ENCODE measurements at places on chromosomes 11 and 22.
A peak's percentile ranks its signal among the peaks of the same experiment; 100 is the strongest.

- peaks cover 4% of the 10 kb centered on the region for H3K27me3 ChIP-seq
- H3K4me3 ChIP-seq, result no peak overlapping the region
- no peaks in the 10 kb centered on the region for H3K4me1 ChIP-seq
- H3K36me3 ChIP-seq, result no peaks in the 10 kb centered on the region
- no peak for DNase-seq
Observed at GRCh38 chr11:123221096-123221561, 26.1 kb upstream of the CLMP start.

GRCh38 chr11:131036514-131036913 is 120.2 kb upstream of the SNX19 start:
- H3K4me3 ChIP-seq, result no peak overlapping the region
- H3K36me3 ChIP-seq, result no peaks in the 10 kb centered on the region
- H3K27me3 ChIP-seq, result no peaks in the 10 kb centered on the region
- H3K27ac ChIP-seq, result no peak overlapping the region
- no peaks in the 10 kb centered on the region for H3K4me1 ChIP-seq

DNA sequence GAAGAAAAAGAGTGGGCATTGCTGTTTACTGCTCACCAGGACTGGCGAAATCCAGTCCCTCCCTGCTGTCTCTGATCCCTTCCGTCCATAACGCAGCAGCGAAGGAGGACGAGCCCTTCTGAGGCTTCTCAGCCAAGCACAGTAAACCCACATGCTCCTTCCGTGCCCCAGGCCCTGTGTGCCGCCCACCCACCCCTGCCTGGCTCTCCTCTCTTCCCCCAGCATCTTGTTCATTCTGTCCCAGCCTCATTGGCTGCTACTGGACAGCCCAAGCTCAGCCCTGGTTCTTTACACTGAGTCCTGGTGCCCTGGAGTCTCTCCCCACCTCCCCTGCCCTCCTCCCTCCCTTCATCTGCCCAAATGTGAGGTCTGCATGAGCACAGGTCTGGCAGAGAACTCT is 559.7 kb downstream of the BRD1 start:
- DNase-seq, result no peak
- H3K27me3 ChIP-seq, result peaks cover 27% of the 10 kb centered on the region
- no peak overlapping the region for H3K4me3 ChIP-seq
- no peaks in the 10 kb centered on the region for H3K4me1 ChIP-seq
- H3K27ac ChIP-seq, result no peak overlapping the region

DNA sequence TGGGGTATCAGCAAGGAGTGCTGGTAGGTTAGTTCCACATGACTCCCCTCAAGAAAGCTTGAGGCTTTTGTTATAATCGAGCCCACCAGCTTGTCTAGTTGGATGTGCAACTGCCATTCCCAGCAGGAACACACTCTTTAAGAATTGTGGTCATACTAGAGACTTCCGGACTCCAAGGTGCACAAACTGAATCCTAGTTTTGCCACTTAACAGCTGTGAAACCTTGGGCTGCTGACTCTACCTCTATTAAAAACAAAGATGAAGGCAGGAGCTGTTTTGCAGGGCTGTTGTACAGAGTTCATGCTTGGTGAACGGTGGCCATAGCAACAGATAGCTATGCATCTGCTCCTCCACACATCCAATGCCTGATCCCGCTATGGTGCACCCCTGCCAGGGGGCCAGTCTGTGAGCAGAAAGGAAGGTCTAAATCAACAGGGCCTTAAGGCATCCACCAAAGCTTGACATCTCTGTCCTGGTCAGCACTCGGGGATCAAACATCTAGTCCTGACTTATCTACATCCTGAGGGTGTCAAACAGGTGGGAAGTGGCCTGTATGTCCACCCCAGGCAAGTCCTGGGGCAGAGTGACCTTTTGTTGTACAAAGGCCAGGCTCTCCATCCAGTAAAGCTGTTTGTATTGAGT is 36.4 kb downstream of the DKK3 start:
- DNase-seq, result no peak
- H3K4me3 ChIP-seq, result no peak overlapping the region

DNA sequence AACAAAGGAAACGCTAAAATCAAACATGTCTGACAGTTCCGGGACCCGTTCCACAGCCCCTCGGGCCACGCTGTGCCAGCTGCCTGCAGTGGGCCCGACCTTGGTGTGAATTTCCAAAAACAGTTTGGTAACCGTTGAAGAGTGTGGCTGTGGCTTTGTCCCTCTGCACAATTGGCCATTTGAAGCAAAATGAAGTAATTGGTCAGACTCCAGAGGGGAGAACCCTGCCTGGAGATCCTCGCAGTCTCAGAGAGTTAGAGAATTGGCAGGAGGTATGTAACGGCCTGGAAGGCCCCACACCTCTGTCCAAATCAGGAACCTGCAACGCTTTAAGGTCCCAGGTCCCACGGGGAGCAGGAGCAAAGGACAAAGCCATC is 26.3 kb downstream of the TRMU start:
- peaks cover 5% of the 10 kb centered on the region for H3K27me3 ChIP-seq
- DNase-seq, result no peak
- peaks cover 27% of the 10 kb centered on the region for H3K4me1 ChIP-seq
- H3K4me3 ChIP-seq, result no peak overlapping the region

DNA sequence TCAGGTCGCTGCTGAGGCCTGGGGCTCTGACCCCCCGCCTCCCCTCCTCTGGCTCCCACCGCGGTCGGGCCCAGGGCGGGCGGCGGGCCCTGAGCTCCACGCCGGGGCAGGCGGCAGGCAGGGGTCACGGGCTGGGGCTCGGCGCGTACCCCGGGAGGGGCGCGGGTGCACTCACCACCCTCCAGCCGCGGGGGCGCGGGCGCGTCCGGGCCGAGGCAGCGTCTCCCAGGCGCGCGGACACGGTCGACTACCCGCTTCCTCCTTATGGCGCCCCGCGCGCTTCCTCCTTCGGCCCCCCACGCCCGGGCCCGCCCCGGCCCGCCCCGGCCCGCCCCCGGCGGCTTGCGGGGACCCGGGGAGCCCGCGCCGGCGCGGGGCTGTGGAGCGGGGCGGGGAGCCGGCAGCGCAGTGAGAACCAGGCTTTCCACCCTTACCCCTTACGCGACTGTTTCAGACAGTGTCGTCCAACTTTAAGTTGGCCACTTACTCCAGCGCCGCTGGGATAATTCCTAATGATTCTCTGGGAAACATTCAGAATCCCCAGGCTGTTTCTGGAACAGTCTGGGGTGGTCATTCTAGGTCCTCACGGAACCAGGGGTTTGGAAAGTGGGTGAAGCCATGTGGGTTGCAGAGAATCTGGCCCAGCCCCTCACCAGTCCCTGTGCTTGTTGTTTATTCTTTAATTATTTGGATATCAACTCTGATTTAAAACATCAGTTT is at the start of gene BID:
Gene BID (minus strand): TSS at position 264 of the 720 bp plus-strand sequence. CDS start 24,353 bp downstream, outside the sequence.
- peaks cover 15% of the 10 kb centered on the region for H3K36me3 ChIP-seq
- peak; percentile 91 for DNase-seq
- no peaks in the 10 kb centered on the region for H3K27me3 ChIP-seq
- H3K27ac ChIP-seq, result peak within 1 kb of the TSS; percentile 81
- H3K4me1 ChIP-seq, result peaks cover 19% of the 10 kb centered on the region

DNA sequence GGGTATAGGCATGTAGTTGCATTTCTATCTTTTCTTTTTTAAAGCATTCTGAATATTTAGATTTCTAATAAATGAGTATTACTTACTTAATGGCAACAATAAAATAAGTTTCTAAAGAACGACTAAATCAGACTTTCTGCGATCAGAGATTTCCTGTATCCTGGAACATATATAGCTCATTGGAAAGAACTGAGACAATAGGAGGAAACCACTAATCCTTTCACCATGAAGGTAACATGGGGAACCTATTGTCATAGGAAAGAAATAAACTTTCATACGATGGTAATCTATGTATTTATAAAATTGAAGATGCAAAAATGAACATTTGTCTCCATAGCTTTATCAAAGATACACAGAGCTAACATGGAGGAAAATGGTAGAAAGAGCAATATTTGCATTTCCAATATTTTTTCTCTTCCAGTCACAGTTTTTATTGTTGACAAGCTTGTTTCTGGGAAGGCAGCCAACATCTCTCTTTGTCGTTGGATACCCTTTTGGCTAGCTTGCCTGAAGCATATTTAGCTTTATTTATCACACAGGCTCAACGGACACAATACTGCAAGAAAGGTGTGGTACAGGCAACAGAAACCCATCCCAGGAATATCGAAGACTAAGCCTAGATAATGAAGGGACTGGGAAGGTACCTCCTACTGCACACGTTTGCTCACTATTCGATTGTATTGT is 293.3 kb upstream of the MPPED2 start:
- H3K27me3 ChIP-seq, result no peaks in the 10 kb centered on the region
- no peaks in the 10 kb centered on the region for H3K4me1 ChIP-seq
- no peaks in the 10 kb centered on the region for H3K36me3 ChIP-seq
- H3K4me3 ChIP-seq, result no peak overlapping the region
- no peak for DNase-seq
- H3K27ac ChIP-seq, result no peak overlapping the region

DNA sequence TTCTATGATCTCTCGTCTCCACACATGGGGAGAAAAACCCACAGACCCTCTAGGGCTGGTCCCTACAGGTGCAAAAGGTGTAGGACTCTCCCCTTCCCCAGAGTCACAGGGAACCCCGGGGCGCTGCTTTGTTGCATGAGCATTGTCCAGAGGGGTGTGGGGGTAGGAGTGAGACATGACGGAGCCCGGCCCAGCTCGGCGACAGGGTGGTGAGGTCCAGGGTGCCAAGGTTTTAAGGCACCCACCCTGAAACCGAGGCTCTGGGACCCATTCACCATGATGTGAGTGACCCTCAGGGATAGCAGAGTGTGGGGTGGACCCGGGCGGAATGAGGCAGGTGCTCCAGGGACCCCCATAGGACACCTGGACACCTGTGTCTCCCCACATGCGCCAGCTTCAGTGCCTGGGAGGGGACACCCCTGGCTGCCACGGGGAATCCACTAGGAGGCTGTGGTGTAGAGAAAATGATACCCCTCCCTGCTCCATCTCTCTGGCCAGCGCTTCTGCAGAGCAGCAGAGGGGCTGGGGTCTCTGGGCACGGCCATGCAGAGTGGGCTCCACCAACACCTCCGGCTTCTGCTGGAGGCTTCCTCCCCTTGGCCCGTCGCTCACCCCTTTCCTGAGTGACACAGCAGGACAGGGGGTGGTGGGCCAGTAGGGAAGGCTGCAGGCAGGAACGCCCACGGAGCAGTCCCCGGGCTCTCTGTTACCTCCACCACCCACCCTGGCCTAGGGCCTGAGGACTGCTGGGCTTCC is 15.2 kb downstream of the KRTAP5-5 start:
- DNase-seq, result no peak
- H3K27ac ChIP-seq, result no peak overlapping the region
- H3K27me3 ChIP-seq, result peaks cover 77% of the 10 kb centered on the region
- no peak overlapping the region for H3K4me3 ChIP-seq

DNA sequence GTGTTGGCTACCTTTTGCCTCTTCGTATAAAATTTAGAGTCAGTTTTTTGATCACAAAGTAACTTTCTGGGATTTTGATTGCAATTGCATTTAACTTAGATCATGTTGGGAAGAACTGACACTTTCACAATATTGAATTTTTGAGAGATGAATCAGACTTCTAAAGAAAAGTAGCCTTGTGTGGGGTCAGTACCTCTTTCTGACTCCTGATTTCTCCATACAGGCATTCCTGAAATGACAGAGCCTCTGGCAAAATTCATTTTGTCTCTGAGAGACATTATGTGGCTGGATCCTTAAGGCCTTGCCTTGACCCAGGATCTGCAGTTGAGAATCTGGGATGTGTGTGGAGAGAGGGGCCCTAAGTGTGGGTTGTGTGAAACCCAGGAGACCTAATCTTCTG is 37.8 kb downstream of the PPFIBP2 start:
- H3K27ac ChIP-seq, result no peak overlapping the region
- H3K4me3 ChIP-seq, result no peak overlapping the region
- DNase-seq, result no peak
- no peaks in the 10 kb centered on the region for H3K27me3 ChIP-seq
- H3K4me1 ChIP-seq, result no peaks in the 10 kb centered on the region
- H3K36me3 ChIP-seq, result no peaks in the 10 kb centered on the region

- peak; percentile 2 for DNase-seq
- H3K4me1 ChIP-seq, result no peaks in the 10 kb centered on the region
- H3K36me3 ChIP-seq, result no peaks in the 10 kb centered on the region
- no peak overlapping the region for H3K4me3 ChIP-seq
- no peaks in the 10 kb centered on the region for H3K27me3 ChIP-seq
Observed at GRCh38 chr11:123483466-123483865, 53.4 kb downstream of the GRAMD1B start.

DNA sequence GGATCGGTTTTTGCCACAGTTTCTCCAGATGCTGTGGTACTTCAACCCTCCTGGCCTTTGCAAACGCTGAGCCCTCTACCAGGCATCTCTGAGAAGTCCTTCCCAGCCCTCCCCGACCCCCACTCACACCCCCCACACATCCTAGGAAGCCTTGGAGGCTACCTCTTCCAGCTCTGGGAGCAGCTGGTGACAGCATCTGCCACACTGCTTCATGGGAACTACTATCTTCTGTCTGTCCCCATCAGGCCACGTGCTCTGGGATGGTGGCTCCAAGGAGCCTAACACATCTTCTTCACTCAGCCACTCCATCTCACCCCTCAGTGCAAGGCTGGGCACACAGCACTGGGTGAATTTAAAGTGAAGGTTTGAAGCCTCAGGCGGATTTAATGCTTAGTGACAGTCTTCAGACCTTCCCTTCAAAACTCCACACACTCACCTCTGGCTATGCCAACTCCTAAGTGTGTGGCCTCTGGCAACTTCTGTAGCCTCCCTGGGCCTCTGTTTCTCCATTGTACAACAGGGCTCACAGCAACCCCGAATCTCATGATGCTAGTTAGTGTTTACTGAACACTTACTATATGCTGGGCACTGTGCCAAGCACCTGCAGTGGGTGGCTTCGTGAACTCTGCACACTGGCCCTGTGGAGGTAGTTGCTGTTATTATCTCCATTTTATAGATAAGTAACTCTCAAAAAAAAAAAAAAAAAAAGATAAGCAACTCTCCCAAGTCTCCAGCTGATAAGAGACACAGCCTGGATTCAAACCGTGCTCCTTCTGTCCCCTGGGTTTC is 7.3 kb upstream of the TP53I11 start:
- H3K27me3 ChIP-seq, result peaks cover 35% of the 10 kb centered on the region
- DNase-seq, result no peak
- H3K36me3 ChIP-seq, result no peaks in the 10 kb centered on the region
- H3K4me1 ChIP-seq, result peaks cover 7% of the 10 kb centered on the region
- no peak overlapping the region for H3K4me3 ChIP-seq

DNA sequence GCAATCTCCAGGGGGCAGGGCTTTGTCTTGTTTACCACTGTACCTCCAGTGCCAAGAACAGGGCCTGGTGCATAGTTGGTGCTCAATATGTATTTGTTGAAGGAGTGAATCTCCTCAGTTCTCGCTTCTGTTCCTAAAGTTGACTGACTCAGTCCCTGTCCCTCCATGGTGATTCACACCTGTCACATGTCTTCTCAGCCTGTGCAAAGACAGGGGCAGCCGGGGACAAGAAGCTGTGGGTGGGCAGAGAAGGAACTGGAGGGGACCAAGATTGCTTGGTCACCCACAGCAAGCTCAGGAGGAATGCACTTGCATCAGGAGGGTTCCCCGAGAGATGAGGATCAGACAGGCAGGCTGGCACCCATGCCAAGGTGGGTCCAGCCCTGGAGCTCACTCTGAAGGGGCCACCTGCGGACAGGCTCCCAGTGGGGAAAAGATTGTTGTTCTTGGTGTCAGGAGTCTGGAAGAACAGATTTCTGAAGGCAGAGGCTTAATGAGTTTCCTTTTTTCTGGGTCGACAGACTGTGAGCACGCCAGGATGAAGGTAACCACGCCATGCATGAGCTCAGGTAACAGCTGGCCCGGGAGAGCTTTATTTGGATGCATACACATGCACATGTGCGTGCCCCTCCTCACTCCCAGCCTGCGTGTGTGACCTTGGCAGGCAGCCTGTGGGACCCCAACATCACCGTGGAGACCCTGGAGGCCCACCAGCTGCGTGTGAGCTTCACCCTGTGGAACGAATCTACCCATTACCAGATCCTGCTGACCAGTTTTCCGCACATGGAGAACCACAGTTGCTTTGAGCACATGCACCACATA is 16.9 kb downstream of the IL17RA start:
- peak overlapping the region; percentile 11 for H3K27ac ChIP-seq
- H3K36me3 ChIP-seq, result peaks cover 56% of the 10 kb centered on the region
- no peak for DNase-seq
- no peaks in the 10 kb centered on the region for H3K27me3 ChIP-seq

All from K562 (cell line).